ENCODE measurements at places on chromosomes 2 and 18.

DNA sequence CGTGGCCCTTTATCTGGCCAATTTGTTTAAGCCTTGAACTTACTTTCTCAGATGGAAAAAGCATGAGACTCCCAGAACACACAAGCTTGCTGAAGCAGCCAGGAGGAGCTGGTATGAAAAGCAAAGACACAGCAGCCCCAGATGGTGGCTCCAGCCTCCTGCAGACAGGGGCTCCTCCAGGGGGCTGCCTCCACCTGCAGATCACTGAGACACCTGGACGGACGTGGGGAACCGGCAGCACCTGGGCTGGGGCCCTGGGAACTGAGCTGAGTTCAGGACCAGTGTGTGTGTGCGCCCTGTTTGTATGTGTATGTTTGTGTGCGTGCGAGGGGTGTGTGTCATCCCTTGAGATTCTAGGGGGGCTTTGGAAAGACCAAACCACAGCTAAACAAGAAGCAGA is 8.6 kb downstream of the CYS1 start:
- no peak for DNase-seq

GRCh38 chr2:197124639-197125390 is 185.8 kb downstream of the ANKRD44 start:
- DNase-seq, result no peak

GRCh38 chr2:127414638-127415592 is 3.3 kb upstream of the PROC start:
- peak; percentile 36 for DNase-seq

GRCh38 chr18:25044694-25045093 is 307.3 kb downstream of the ZNF521 start:
- no peak for DNase-seq

DNA sequence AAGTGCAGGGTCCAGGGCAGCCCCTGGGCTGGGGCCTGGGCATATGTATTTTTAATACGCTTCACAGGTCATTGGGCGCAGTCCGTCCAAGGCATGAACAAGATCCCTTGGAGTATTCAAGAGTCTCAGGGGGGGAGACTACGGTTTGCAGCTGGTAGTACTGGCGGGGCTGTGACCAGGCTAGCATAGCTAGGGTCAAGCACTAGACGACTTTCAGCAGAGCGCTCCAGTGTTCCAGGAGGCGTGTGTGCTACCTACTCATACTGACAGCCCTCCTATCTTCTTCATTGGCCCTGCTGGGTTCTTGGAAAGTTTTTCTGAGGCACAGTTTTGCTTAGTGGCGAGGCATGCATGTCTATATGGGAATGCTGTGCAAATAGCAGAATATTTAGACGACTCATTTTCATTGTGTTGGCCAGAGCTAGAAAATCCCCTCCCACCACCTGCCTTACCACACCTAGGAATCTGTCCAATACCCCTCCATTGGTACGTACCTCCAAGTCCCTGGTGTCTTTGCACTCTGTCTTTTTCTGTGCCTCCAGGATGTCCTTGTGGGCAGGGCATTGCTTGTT is 68.2 kb downstream of the GLI2 start:
- DNase-seq, result no peak

GRCh38 chr2:70078384-70078783 is 8.9 kb upstream of the PCBP1 start:
- DNase-seq, result no peak

- DNase-seq, result no peak
Measured at GRCh38 chr2:174611006-174611405, 13.4 kb upstream of the WIPF1 start.

GRCh38 chr2:67389286-67389685 is 7.8 kb upstream of the ETAA1 start:
- peak; percentile 76 for DNase-seq

- peak; percentile 87 for DNase-seq
Measured at GRCh38 chr2:196293751-196294515, 122.6 kb upstream of the STK17B start.

- no peak for DNase-seq
Measured at GRCh38 chr18:26722565-26722931, 143.0 kb downstream of the AQP4 start.

- no peak for DNase-seq
Measured at GRCh38 chr2:163751696-163752095, 15.9 kb upstream of the FIGN start.

- DNase-seq, result no peak
Measured at GRCh38 chr18:77074431-77074830, 58.2 kb downstream of the MBP start.

- no peak for DNase-seq
Measured at GRCh38 chr2:71714601-71715240, 261.4 kb downstream of the DYSF start.

DNA sequence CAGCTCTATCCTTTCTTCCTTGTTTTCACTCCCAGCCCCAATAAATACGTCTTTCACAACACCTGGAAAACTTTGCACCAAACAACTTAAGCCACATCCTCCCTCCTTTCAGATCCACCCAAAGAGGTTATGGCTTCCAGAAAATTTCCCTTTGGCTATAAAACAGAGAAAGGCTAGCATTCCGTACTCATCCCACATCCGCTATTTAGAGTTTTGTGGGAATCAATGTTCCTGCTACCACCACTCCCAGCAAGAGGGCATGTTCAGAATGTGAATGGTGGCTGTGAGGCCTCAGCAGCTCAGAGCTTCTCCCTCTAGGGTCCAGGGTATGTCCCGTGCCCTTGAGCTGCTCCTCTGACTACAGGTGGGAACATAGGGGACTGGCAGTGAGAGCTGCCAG is 214.6 kb downstream of the NCK2 start:
- no peak for DNase-seq

DNA sequence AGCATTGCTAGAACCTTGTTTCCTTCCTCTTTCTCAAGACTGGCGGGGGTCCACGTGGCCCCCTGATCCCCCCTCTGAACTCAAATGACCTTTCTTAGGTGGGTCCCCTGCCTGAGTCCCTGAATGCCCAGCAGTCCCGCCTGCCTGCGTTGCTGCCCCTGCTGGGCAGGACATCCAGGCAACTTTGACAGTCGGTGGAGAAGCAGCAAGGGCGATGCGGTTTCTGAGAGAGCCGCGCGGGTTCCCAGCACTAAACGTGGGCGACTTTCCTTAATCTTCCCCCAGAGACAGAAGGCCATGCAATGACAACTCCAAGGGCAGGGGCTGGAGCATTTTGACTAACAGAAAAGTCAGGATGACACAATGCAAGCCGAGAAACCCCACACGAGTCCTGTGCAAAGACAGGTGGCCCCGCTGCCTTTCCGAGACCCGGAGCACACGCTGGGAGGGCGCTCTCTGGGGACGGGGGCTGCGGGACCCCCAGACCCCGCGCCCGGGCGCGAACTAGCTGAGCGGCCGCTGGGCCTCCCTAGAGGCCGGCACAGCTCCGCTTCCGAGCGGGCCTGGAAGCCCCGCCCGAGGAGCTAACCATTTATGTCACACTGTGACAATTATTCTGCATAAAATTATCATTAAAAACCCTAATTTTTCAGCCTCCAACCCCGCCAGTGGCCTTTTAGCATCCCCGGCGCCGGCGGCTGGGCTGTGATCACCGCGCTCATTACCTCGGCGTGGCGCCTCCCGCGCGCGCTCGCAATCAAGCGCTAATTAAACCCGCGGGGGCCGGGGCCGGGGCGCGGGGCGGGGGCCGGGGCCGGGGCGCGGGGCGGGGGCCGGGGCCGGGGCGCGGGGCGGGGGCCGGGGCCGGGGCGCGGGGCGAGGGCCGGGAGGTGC is 27.4 kb downstream of the ASB18 start:
- no peak for DNase-seq

DNA sequence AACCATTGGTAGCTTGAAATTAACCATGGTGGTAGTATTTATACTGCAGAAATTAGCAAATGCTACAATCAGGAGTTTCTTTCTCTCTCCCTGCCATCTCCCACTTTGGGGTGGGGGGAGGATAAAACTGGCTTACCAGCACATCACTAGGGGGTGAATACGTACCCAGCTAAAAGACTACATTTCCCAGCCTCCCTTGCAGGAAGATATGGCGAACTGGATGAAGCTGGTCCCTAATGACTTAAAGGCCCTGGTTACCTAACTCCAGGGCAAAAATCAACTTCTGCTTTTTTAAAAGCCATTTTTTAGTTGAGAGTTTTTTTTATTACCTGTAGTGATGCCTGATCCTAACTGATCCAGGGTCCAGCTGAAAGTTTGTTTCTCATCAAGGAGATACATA is 70.3 kb upstream of the RAB12 start:
- no peak for DNase-seq

- peak; percentile 86 for DNase-seq
Measured at GRCh38 chr2:19124135-19124534, 234.3 kb downstream of the OSR1 start.

DNA sequence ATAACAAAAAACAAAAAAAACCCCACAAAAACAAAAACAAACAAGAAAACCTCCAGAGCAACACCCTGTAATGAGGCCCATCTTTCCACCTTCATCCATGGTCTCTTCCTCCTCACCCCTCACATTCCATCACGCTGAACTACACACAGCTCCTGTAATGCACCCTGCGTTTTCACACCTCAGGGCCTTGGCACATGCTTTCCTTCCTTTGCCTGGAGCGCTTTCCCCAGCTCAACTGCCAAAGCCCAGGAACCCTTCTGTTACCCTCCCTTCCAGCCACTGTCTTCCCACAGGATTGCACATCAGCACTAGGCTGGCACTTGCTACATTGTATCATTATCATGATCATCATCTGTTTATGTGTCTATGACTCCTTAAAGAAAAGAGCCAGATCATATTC is 29.4 kb downstream of the TMEM247 start:
- DNase-seq, result no peak

- no peak for DNase-seq
Measured at GRCh38 chr18:66735933-66736332, 132.0 kb upstream of the CDH19 start.

DNA sequence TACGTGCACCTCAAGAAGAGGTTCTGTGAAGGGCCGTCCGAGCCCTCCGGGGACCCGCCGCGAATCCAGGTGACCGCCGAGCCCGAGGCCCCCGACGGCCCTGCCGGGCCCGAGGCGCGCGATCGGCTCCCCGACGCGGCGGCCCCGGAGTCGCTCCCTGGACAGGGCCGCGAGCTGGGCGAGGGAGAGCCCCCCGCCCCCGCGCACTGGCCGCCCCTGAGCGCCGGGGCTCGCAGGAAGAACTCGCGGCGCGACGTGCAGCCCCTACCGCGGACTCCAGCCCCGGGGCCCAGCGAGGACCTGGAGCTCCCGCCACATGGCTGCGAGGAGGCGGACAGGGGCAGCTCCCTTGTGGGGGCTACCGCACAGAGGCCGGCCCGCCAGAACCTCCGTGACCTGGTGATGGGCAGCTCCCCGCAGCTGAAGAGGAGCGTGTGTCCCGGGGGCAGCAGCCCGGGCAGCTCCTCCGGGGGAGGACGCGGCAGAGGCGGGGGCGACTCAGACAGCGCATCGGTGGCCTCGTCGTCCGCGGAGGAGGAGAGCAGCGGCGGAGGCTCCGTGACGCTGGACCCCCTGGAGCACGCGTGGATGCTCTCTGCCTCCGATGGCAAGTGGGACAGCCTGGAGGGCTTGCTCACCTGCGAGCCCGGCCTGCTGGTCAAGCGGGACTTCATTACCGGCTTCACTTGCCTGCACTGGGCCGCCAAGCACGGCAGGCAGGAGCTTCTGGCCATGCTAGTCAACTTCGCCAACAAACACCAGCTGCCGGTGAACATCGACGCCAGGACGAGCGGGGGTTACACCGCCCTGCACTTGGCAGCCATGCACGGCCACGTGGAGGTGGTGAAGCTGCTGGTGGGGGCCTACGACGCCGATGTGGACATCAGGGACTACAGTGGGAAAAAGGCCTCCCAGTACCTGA is 812 bp downstream of the SOWAHC start:
- DNase-seq, result peak; percentile 8

GRCh38 chr2:88733155-88733902 is 41.9 kb downstream of the RPIA start:
- no peak for DNase-seq

DNA sequence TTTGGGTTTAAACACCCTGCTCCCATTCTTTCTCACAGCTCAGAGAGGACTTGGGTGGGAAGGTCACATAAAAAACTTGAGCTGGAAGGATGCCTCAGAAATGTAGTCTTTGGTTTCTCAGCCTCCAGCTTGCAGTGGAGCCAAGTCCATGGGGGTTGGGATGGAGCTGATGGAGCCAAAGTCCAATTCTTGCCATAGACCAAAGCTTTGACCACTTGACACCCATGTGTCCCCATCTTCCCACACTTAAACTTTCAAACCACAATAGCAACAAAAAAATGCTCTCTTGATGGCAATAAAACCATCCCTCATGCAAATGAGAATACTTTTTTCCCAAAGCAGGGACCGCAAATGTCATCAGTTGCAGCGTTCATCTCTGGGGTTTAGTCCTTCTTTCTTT is 14.7 kb upstream of the DAW1 start:
- no peak for DNase-seq

GRCh38 chr2:239249048-239249447 is 151.8 kb downstream of the HDAC4 start:
- no peak for DNase-seq

GRCh38 chr2:9663008-9663879 is 32.4 kb upstream of the YWHAQ start:
- DNase-seq, result no peak

DNA sequence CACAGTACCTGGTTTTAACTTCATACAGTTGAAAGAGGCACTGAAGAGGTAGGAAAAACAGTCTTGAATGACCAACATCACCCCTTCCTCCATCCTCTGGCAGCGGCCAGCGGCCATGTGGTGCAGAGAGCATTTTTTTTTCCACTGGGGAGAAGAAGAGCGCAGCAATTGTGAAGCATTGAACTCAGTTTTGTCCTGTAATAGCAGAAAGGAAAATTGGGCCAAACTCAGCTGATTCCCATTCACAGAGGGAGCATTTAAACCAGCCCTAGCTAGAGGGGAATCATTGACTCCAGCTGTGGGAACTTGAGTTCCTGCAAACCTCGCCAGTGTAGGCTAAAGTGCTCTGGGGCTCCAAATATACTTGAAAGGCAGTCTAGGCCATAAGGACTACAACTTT is 316.6 kb upstream of the CHST9 start:
- no peak for DNase-seq

GRCh38 chr2:12556762-12557161 is 160.0 kb upstream of the TRIB2 start:
- peak; percentile 32 for DNase-seq

- no peak for DNase-seq
Measured at GRCh38 chr2:102589444-102589843, 29.9 kb upstream of the SLC9A2 start.

- DNase-seq, result no peak
Measured at GRCh38 chr18:69747388-69747787, 200.3 kb downstream of the CD226 start.
